ENCODE measurements at places on chromosomes 2 and 18. TPM values are rescaled to one million over a fixed set of nuclear protein-coding genes. Genes with fewer than 3 reads are reported as not detected.
A peak's percentile ranks its signal among the peaks of the same experiment; 100 is the strongest.

Gene ABCG8
- not detected for polyA plus RNA-seq

Gene COLEC11
- not detected for polyA plus RNA-seq

Gene LYPD6
- polyA plus RNA-seq = not detected

DNA sequence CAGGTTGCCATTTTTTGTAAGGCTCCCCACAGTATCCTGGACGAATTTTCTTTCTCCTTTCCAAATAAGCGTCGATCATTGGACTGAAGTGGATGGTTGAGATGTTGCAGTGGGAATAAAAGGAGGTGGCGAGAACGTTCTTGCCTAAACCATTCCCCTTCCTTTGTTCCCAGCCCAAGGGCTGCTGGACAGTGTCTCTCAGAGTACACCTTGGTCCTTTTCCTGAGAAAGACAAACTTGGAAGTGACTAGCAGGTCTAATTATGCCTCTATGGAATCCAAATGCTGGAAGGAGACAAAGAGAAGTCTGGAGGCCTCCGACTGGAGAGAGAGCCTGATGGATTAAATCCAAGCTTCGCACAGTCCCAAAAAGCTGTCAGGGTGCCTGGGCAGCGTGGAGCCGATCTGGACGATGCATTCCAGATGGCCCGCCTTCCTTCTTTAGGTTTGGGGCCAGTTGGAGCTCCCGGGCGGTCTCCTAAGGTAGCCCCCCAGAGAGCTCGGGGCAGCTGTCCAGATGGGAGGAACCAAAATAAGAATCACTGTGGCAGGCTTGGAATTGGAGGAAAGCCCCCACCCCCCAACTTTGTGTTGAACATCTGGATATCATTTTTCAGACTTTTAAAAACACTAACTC is 186.8 kb downstream of the TMEM247 start:
- no peak overlapping the region for H3K27ac ChIP-seq
- no peaks in the 10 kb centered on the region for H3K27me3 ChIP-seq
- no peak for DNase-seq
- H3K36me3 ChIP-seq = no peaks in the 10 kb centered on the region

GRCh38 chr2:163690896-163691295 is 44.9 kb downstream of the FIGN start:
- no peak overlapping the region for H3K27ac ChIP-seq
- H3K36me3 ChIP-seq = no peaks in the 10 kb centered on the region
- H3K27me3 ChIP-seq = no peaks in the 10 kb centered on the region
- H3K4me1 ChIP-seq = no peaks in the 10 kb centered on the region

DNA sequence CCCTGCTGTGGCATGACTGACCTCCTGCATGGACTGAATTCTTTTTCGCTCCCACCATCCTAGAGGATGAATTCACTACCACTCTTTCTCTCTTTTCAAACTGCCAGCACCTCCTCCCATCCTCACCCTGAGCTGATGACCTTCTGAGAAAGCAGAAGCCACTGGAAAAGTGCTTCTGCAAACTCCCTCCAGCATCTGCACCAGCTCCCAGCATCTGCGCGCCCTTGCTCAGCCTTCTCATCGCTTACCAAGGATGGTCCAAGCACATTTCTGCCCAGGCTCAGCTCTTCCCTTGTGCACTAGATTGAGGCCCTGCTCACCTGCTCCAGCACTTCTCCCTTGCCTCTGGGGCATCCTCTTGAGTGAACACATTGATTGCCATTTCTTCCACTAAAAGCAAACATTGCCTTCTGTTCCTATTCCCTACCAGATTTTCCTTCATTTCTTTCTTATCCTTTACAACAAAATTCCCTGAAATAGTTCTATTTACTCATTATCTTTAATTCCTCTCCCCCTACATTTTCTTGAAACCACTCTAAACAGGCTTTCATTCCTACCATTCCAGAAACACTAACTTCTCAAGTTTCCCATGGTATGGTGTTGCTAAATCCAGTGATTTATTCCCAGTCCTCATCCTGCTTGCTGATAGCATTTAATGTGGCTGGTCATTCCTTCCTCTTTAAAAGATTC is 42.7 kb upstream of the IL1RL1 start:
- no peaks in the 10 kb centered on the region for H3K36me3 ChIP-seq
- peaks cover 8% of the 10 kb centered on the region for H3K4me1 ChIP-seq
- no peak for DNase-seq
- H3K27me3 ChIP-seq = peaks cover 38% of the 10 kb centered on the region
- H3K4me3 ChIP-seq = no peak overlapping the region
- no peak overlapping the region for H3K27ac ChIP-seq

Gene COL4A3
- 0.03 TPM for polyA plus RNA-seq

Gene OR6B3
- not detected for polyA plus RNA-seq

Gene LYPD1
- not detected for polyA plus RNA-seq

GRCh38 chr2:85400541-85401463 is 9.4 kb downstream of the CAPG start:
- H3K4me3 ChIP-seq = no peak overlapping the region
- H3K27me3 ChIP-seq = no peaks in the 10 kb centered on the region
- peaks cover 58% of the 10 kb centered on the region for H3K36me3 ChIP-seq
- H3K4me1 ChIP-seq = peaks cover 22% of the 10 kb centered on the region

- H3K4me3 ChIP-seq = peak overlapping the region; percentile 50
- peaks cover 86% of the 10 kb centered on the region for H3K27me3 ChIP-seq
- peaks cover 47% of the 10 kb centered on the region for H3K4me1 ChIP-seq
- no peaks in the 10 kb centered on the region for H3K36me3 ChIP-seq
- H3K27ac ChIP-seq = no peak overlapping the region
Measured at GRCh38 chr18:62325806-62326645, 916 bp downstream of the TNFRSF11A start.

DNA sequence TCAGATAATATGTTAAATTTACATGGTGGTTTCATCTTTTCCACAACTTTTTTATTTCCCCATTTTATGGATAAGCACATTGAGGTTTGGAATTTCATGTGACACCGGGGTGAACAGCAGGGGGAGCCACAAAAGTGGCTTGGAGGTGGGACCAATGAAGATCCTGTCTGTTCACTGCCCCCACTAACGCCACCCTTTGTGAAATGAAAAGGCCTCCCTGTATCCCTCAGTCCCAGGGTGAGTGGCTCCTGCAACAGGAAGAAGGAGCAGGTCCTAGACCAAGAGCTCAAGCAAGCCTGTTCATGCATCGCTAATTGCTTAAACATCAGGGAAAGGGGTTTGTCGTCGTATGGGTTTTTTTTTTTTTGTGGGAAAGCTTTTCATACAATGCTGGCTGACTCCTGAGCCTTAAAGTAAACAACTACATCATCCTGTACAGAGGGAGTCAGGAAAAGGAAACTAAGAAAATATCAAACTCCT is 267.8 kb upstream of the EPAS1 start:
- no peak overlapping the region for H3K4me3 ChIP-seq
- DNase-seq = no peak
- no peaks in the 10 kb centered on the region for H3K4me1 ChIP-seq
- H3K36me3 ChIP-seq = no peaks in the 10 kb centered on the region

- H3K36me3 ChIP-seq = peaks cover 36% of the 10 kb centered on the region
- H3K4me1 ChIP-seq = peaks cover 45% of the 10 kb centered on the region
- no peaks in the 10 kb centered on the region for H3K27me3 ChIP-seq
- DNase-seq = peak; percentile 30
- H3K4me3 ChIP-seq = peak overlapping the region; percentile 48
Measured at GRCh38 chr2:26043862-26044696, 10.2 kb downstream of the RAB10 start.

Gene BCL11A
- polyA plus RNA-seq = 5.6 TPM

Gene NTSR2
- polyA plus RNA-seq = not detected

Gene GRHL1
- polyA plus RNA-seq = not detected

- no peak for DNase-seq
- H3K4me3 ChIP-seq = no peak overlapping the region
- no peak overlapping the region for H3K27ac ChIP-seq
- H3K4me1 ChIP-seq = peaks cover 48% of the 10 kb centered on the region
Measured at GRCh38 chr18:61734396-61734795, 158.4 kb downstream of the RNF152 start.

DNA sequence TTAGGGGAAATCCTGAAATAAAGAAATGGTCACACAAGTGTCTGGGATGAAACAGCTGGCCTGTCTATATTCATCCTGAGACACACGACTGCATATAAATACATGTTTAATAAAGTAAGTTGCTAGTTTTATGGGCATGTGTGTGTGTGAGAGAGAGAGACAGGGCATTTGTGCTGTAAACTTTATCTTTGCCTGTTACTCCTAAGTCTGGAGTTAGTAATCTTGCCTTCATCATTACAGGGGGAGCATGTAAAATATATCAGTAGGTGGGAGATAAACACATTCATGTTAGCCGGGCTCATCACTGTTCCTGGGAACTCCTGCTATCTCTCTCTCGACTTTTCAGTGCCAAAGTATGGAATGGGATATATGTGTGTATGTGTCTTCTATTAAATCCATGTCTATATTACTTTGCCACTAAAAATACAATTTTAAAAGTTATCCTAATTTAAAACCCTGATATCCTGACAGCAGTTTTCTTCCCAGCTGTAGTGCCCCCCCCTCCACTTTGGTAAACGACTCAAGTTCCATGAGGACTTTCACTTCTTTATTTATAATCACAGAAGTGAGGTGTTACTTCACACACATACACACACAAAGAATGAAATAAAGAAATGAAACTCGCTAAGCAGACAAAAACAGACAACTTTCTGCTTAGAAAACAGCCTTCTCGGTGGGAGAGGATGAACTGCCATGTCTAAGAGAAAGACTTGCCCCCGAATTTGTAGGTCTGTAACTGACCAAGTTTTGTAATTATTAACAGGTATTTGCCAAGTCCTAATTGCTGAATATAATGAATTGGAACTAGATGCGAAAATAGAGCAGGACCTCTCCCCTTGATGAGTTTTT is 947 bp downstream of the ZEB2 start:
- peak; percentile 83 for DNase-seq
- H3K4me1 ChIP-seq = peaks cover 40% of the 10 kb centered on the region
- H3K27me3 ChIP-seq = no peaks in the 10 kb centered on the region
- peak overlapping the region; percentile 99 for H3K27ac ChIP-seq

Gene SLC14A1
- polyA plus RNA-seq = not detected

Gene GPR35
- 30.6 TPM for polyA plus RNA-seq

Gene EMILIN2
- 30.5 TPM for polyA plus RNA-seq

DNA sequence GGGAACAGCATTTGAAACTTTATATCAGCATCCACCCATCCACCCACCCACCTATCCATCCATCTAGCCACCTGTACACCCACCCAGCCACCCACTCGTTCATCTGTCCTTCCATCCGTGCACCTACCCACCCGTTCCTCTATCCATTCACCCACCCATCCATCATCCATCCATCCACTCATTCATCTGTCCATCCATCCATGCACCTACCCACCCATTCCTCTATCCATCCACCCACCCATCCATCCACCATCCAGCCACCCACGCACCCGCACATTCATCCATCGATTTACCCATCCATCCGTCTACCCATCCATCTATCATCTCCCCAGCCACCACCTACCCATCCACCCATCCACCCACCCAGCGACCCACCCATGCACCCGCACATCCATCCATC is 24.8 kb downstream of the LDLRAD4 start:
- H3K27me3 ChIP-seq = no peaks in the 10 kb centered on the region
- no peaks in the 10 kb centered on the region for H3K4me1 ChIP-seq
- no peak overlapping the region for H3K4me3 ChIP-seq
- DNase-seq = no peak
- H3K36me3 ChIP-seq = no peaks in the 10 kb centered on the region

Gene RUFY4
- polyA plus RNA-seq = 24.0 TPM

Gene ANKMY1
- polyA plus RNA-seq = 2.1 TPM

Gene GPR45
- not detected for polyA plus RNA-seq

GRCh38 chr2:110883406-110883805 is 151.0 kb downstream of the ACOXL start:
- no peak overlapping the region for H3K4me3 ChIP-seq
- no peaks in the 10 kb centered on the region for H3K4me1 ChIP-seq
- H3K27ac ChIP-seq = no peak overlapping the region
- no peaks in the 10 kb centered on the region for H3K27me3 ChIP-seq
- DNase-seq = no peak

Gene GATA6
- polyA plus RNA-seq = not detected

Gene ATOH8
- polyA plus RNA-seq = 3.9 TPM

DNA sequence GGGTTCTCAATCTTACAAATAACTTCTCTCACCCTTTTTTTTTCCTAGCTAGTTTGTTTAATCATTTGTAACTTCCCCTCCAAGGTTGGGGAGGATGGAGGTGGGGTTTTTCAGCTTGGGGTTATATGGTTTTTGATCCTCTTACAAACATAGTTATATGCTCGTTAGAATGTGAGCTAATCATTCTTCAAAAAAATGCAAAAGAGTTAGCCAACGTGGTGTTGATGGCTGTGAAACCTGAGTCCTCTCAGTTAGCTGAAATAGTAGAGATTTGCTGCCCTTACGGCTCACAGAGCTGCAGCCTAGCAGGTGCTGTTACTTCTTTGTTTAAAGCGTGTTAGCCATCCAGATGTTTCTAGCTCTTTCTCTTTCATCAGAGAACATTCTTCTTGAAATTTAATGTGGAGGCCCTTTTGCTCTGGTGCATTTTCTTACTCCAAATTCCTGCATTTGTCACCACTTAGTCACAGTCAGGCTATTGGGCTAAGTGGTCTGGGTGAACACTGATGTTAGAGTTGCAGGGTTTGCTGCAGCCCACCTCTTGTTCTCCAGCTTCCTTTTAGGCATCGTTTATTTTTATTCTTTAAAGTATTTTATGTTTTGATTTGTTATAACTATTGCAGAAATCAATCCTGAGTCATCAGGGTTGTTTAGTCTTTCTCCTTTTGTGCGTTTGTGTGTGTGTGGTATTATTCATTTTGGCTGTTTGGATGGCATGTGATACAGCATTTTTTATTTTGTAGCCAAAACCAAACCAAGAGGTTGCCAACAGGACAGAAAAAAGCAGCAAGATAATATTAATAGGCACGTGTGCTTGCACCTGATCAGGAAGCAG is 41.1 kb downstream of the LIMS1 start:
- no peak for DNase-seq
- no peaks in the 10 kb centered on the region for H3K36me3 ChIP-seq
- no peak overlapping the region for H3K27ac ChIP-seq
- H3K4me1 ChIP-seq = peaks cover 35% of the 10 kb centered on the region
- H3K27me3 ChIP-seq = no peaks in the 10 kb centered on the region
- no peak overlapping the region for H3K4me3 ChIP-seq

GRCh38 chr2:36337354-36337753 is 18.2 kb upstream of the CRIM1 start:
- H3K4me1 ChIP-seq = no peaks in the 10 kb centered on the region
- no peak for DNase-seq
- H3K4me3 ChIP-seq = no peak overlapping the region

GRCh38 chr2:60552851-60553494 is 481 bp downstream of the BCL11A start:
- peaks cover 36% of the 10 kb centered on the region for H3K4me1 ChIP-seq
- peak overlapping the region; percentile 27 for H3K27ac ChIP-seq
- H3K4me3 ChIP-seq = peak overlapping the region; percentile 82
- DNase-seq = no peak
- H3K36me3 ChIP-seq = no peaks in the 10 kb centered on the region

GRCh38 chr18:9858642-9859041 is 27.1 kb upstream of the TXNDC2 start:
- DNase-seq = no peak
- no peaks in the 10 kb centered on the region for H3K27me3 ChIP-seq
- H3K4me3 ChIP-seq = no peak overlapping the region
- H3K36me3 ChIP-seq = peaks cover 78% of the 10 kb centered on the region
- H3K4me1 ChIP-seq = peaks cover 14% of the 10 kb centered on the region

- peaks cover 17% of the 10 kb centered on the region for H3K36me3 ChIP-seq
- H3K27ac ChIP-seq = no peak overlapping the region
- H3K27me3 ChIP-seq = no peaks in the 10 kb centered on the region
- no peak overlapping the region for H3K4me3 ChIP-seq
- H3K4me1 ChIP-seq = no peaks in the 10 kb centered on the region
Measured at GRCh38 chr2:69464575-69464974, 27.3 kb upstream of the NFU1 start.

- DNase-seq = no peak
- no peaks in the 10 kb centered on the region for H3K36me3 ChIP-seq
- H3K27ac ChIP-seq = no peak overlapping the region
- H3K4me3 ChIP-seq = no peak overlapping the region
- H3K27me3 ChIP-seq = no peaks in the 10 kb centered on the region
Measured at GRCh38 chr18:41761333-41762018, 193.6 kb upstream of the PIK3C3 start.

All from CD14-positive monocyte (primary cell).